ENCODE measurements at places on chromosomes 7 and 10.

DNA sequence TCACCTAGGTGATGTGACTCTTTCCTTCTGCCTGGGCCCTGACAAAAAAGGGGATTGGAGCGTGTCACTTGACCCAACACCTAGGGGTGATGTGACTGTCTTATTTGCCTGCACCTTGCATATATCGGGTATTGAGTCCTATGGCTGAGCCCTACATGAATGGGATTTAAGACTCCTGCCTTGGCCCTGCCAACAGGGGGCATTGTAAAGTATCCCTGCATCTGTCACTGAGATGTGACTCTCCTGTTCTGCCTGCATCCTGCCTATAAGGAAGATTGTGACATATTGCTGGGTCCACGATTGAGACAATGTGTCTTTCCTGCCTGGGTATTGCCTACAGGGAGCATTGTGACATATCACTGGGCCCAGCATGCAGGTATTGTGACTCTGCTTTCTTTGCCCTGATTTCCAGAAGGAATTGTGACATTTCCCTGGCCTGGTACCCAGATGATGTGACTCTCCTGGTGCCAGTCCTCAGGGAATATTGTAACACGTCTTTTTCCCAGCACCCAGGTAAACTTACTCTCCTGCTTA is 14.2 kb upstream of the ZNF107 start:
- no peak for DNase-seq

DNA sequence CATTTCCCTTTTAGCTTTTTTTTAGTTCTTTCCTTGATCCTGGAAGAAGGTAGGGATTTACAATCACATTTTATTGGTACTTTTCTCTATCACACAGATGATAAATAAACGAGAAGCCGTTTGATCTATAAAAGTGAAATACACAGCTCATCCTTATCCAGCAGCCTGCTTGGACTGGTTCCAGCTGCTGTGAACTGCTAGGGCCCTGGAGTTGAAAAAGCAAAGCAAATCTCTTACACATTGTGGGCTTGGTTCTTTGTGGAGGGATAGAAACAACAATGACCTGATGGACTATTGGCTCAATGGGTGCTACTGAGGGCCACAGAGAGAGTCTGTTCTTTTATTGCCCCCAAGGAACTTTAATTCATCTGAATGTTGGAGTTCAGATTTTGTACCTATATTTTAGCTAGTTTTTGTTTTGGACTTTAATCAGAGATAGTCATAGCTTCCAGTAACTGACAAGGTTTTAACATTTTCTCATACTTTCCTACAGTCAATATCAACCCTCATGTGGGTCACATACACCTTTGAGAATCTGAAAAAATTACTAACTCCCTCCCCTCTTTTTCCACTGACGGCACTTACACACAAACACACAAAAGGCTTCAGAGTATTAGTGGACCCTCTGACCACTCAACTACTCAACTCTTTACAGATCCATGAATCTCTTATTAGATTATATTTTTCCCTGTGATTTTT is 91.6 kb upstream of the CCDC6 start:
- no peak for DNase-seq

DNA sequence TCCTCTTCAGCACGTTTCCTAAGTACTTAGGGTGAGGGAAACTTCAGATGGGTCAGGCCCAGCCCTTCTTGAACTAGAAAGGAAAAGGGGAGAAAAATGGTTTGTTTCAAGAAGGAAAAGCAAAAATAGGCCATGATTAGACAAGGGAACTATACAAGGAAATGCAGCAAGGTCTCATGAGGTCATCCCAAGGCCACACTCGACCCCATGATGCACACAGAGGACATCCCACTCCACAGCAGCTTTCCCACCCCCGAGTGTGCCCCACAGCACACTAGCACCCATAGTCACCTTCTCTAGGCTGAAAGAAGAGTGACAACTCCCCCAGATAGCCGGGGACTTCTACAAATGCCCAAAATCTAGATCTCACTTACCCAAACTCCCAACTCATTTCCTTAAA is 173.4 kb downstream of the FAM107B start:
- DNase-seq, result no peak

GRCh38 chr10:124505279-124505678 is 43.7 kb downstream of the LHPP start:
- DNase-seq, result no peak

- no peak for DNase-seq
Observed at GRCh38 chr7:919114-919442, 35.4 kb downstream of the ADAP1 start.

DNA sequence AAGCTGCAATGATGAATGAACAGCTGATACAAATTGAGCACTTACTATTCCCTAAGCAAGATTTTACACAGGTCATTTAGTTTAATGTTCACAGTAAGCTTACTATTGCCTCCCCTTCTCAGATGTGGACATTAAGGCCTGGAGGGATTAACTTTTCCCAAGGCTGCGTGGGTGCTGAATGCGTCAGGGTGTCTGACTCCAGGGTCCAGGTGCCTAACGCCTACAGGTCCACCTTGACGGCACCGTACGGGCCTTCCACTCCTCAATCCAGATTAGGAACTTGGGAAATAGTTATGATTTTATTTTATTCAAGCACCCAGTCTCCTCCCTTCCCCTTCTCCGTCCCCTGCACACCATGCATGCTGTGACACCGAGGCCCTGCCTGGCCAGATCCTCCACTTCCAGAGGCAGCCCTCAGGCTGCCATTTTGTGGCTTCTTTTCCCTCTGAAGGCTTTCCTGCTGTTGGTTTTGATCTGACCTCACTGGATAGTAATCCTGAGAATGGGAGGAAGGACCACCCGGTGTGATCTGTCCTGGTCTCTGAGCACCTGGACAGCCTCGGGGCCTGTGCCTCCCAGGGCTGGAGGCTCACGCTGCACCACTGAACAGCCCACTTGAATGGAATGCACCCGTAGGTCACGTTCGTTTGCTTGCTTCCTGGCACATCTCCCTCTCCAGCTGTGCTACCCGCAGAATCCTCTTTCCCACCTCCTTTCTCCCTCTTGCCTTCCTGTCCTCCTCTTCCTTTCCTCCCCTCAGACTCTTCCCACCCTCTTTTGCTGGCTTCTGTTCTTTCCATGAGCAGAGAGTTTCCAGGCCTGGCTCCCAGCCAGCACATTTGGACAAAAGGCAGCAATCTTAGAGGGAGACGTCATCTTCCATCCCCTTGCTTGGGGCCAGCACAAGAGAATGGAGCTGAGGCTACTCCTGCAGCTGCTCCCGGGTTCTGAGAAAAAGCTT is 14.4 kb downstream of the DENND2A start:
- DNase-seq, result no peak

- no peak for DNase-seq
Observed at GRCh38 chr10:100522945-100523344, 3.3 kb upstream of the SEC31B start.

GRCh38 chr7:5243261-5243660 is 39.5 kb upstream of the SLC29A4 start:
- no peak for DNase-seq

DNA sequence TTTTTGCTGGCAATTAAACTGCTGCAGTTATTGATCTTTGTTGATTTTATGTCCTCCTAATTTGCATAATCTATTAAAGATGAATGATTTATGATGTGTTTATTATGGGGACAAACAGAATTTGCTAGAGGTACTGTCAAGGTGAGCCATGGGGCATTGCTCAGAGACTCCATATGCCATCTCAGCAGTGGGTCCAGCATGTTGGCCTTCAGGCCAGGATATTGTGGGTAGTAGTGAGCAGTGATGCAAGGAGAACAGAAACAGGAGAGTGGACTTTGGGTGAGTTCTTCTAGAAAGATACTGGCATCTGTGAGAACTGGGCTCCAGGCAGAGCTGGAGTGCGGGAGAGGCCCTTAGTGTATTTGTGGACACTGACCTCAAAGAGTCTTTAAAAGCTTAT is 65.9 kb downstream of the PAX2 start:
- no peak for DNase-seq

- DNase-seq, result no peak
Observed at GRCh38 chr10:60413306-60414012, 23.8 kb upstream of the ANK3 start.

- DNase-seq, result no peak
Observed at GRCh38 chr7:31991846-31992245, 78.4 kb downstream of the PDE1C start.

DNA sequence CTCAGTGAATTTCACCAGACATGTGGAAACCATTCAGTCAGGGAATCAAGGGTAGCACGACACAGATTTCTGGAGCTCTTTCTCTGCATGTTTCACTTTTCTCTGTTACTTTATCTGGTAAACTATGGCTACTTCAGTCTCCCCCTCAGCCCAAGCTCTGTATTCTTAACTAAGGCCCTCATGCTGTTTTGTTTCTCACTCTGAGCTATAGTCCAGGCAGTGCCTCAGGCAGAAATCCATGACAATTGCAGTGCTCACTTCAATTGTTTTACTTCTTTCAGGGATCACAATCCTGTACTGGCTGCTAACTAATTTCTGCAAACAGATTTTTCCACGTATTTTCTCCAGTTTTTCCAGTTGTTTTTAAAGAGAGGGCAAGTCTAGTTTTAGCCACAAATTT is 1599.9 kb upstream of the LRRTM3 start:
- DNase-seq, result no peak

- DNase-seq, result no peak
Observed at GRCh38 chr10:111865550-111865949, 318.0 kb downstream of the GPAM start.

GRCh38 chr7:148987010-148987750 is 41.1 kb downstream of the PDIA4 start:
- peak; percentile 59 for DNase-seq

- no peak for DNase-seq
Observed at GRCh38 chr10:97991871-97992270, 38.5 kb downstream of the CRTAC1 start.

GRCh38 chr10:128086003-128086863 is 40.0 kb downstream of the MKI67 start:
- no peak for DNase-seq

- no peak for DNase-seq
Observed at GRCh38 chr10:128067691-128068397, 58.4 kb downstream of the MKI67 start.

DNA sequence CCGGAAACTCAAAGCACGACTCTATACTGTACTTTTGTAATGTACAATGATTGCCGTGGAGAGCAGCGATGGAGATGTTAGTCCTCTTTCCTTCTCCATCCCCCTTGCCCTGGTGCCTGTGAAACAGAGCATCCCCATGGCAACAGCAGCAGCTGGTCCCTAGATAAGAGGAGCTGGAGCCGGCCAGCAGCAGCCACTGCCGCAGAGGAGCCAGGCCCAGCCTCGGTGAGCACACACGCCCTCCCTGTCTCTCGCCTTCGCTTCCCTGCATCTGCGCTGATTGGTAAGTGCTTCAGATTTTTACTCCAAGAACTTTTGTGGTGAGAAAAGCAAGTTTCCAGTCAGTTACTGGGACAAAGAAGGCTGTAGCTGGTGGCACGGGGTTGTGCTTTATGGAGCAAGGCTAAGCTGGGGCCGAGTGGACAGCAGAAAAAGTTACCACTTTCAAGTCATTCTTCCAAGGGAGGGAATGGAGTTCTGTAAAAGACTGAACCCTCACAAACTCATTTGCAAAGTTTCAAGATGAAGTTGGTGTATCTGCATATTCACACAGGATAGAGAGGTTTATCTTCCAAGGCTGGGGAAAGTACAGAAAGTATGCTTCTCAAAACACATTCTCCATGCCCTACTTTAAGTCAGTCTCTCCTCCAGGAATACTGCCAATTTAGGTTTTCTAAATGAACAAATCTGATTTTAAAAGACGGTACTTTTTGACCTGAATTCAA is at the start of gene PPP1R17:
Gene PPP1R17, plus strand, starts transcription at position 192 of the 725 bp plus-strand sequence. CDS start 5,227 bp downstream, outside the sequence.
- no peak for DNase-seq

DNA sequence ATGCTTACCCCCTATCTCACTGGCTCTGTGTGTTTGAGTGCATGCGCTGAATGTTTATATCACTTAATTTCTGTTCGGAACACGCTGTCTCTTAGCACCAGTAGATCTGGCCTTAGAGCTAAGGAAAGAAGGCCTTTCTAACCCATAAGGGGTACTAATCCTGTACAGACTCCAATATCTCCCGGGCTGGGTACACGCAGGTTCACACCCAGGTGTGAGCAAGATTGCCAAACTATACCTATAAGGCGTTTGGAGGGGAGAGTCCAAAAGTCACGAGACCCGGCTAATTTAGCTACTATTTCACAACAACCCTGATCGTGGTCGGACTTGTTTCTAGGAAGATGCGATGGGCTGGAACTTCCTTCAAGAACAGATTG is 727 bp upstream of the PDSS1 start:
- no peak for DNase-seq

DNA sequence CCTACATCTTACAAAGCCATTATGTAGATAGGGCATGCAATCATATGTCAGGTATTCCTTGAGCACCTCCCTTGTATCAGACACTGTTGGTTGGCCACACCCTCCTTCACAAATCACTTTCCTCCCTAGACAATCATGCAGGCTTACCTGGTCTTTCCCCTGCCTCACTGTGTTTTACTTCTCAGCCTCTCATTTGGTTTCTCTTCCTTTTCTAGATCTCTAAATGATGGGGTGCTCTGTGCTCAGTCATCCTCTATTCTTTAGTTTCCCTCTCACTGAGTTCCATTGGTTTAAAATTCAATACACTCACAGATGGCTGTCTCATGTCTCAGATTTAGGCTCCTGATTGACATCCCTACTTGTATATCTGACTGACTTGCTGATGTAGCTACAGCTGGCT is 31.4 kb downstream of the ANK3 start:
- no peak for DNase-seq

- no peak for DNase-seq
Observed at GRCh38 chr10:43906490-43906889, 257.8 kb upstream of the ZNF32 start.

DNA sequence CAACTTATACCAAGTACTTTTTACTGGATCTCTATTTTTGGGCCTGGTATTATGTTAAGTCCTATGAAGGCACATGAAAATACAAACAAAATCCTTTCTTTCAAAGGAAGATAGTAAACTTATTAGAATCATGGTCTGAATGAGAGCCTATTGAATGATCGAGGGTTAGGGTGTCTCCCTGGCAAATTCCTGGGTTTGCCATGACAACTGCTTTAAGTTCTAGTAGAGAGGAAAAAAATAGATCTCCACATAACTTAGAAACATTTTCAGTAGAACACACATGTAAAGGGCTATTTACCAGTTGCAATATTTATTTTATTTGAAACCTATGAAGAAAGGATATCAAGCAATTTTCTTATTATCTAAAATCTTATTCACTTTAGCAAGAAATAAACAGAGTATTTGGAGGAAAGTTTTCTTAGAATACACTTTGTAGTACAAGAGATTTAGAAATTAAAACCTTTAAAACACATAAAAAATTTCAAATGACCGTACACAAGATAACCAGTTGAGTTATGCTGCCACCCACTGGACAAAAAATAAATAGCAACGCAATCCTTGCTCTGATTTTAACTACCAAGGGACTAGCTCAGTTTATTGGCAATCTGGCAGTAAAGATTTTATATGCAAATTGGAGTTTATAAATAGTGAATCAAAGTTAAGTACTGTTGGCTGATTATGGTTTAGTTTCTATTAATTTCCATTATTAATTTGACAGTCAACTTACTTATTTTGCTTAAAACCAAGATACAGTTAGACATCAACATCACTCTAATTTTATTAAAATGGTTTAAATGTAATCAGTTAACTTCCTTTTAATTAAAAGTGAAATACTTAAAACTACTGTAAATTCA is 33.9 kb downstream of the CACUL1 start:
- DNase-seq, result peak; percentile 31

GRCh38 chr10:126872135-126872534 is 33.1 kb upstream of the DOCK1 start:
- no peak for DNase-seq

GRCh38 chr7:91946549-91946948 is 5.9 kb downstream of the AKAP9 start:
- DNase-seq, result no peak

Data from stimulated activated CD8-positive, alpha-beta memory T cell treated with anti-CD3 and anti-CD28 coated beads, Interleukin-2, amount 100 ng/mL, for 1 hour (primary cell).